ENCODE measurements at places on chromosomes 3 and 15.

DNA sequence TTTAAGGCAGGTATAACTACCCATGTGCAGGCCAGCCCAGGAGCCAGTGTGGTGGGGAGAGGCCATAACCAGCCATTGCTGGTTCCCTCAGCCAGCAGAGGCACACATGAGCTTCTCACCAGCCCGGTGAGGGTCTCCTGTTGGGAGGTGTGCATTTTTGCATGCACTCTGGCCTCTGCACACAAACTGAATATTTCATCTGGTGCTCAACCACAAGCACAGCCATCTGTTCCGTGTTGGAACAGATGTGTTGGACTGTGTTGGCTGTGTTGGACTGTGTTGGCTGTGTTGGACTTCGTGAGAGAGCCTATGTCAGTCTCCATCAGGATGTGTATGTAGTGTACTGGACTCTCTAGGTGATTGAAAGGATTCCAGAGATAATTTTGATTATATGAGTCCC is 67.2 kb downstream of the RPL39L start:
- H3K36me3 ChIP-seq = peaks cover 18% of the 10 kb centered on the region
- no peak overlapping the region for H3K27ac ChIP-seq
- DNase-seq = no peak
- H3K4me3 ChIP-seq = no peak overlapping the region

DNA sequence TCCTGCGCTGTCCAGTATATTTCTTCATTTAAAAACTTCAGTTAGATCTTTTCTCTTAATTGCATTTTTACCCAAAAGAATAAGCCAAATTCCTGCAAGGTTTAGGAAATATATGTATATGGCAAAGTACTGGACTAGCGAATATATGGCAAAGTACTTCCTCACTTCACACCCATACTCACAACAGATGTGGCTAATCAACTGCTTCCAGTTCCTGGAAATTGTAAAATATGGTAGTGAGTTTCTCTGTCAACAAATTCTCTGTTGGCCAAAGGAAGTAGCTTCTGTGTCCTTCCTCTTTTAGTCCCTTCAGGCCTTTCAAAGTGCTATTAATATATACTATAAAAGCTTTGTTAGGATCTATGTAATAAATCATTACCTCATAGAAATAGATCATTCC is 22.0 kb downstream of the GPR15 start:
- no peak for DNase-seq
- H3K27me3 ChIP-seq = no peaks in the 10 kb centered on the region
- H3K4me1 ChIP-seq = no peaks in the 10 kb centered on the region
- H3K36me3 ChIP-seq = no peaks in the 10 kb centered on the region
- H3K27ac ChIP-seq = peak overlapping the region; percentile 50
- H3K4me3 ChIP-seq = no peak overlapping the region

- H3K27ac ChIP-seq = no peak overlapping the region
- no peaks in the 10 kb centered on the region for H3K27me3 ChIP-seq
- H3K4me3 ChIP-seq = no peak overlapping the region
- no peak for DNase-seq
- H3K36me3 ChIP-seq = no peaks in the 10 kb centered on the region
Observed at GRCh38 chr3:54891540-54891897, 36.3 kb downstream of the LRTM1 start.

DNA sequence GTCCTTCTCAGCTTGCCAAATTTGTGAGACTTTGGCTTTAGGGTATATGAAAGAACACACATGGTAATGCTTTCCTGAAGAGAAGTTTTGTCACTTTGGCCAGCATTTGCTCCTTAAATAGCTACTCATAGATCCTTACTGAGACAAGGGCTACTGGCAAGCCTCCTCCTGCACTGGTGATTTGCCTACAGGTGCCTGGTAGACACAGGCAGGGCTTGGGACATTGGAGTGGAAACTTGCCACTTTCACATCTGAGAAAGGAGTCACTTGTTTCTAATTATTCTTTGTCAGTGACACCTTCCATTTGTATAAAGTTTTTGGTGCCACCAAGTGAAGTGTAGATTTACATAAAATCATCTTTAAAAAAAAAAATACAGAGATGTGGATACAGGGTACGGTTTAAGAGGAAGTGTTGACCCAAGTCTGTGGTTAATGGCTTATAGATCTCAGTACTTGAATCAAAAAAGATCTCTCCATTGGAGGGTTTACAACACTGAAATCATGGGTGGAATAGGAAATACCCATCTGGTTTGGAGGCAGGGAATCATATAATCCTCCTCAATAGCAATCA is 132.8 kb upstream of the GADL1 start:
- no peak overlapping the region for H3K4me3 ChIP-seq
- H3K27me3 ChIP-seq = no peaks in the 10 kb centered on the region
- DNase-seq = no peak
- H3K4me1 ChIP-seq = no peaks in the 10 kb centered on the region
- H3K27ac ChIP-seq = no peak overlapping the region

- H3K27me3 ChIP-seq = no peaks in the 10 kb centered on the region
- no peak overlapping the region for H3K4me3 ChIP-seq
- no peaks in the 10 kb centered on the region for H3K4me1 ChIP-seq
Observed at GRCh38 chr15:65638109-65638508, 16.4 kb downstream of the SLC24A1 start.

GRCh38 chr3:107260207-107260606 is 117.0 kb upstream of the CCDC54 start:
- no peak overlapping the region for H3K4me3 ChIP-seq
- H3K27ac ChIP-seq = no peak overlapping the region
- no peaks in the 10 kb centered on the region for H3K36me3 ChIP-seq
- no peaks in the 10 kb centered on the region for H3K4me1 ChIP-seq

- no peak for DNase-seq
- no peak overlapping the region for H3K27ac ChIP-seq
- H3K27me3 ChIP-seq = no peaks in the 10 kb centered on the region
Observed at GRCh38 chr3:45113625-45114050, 32.5 kb downstream of the CDCP1 start.

DNA sequence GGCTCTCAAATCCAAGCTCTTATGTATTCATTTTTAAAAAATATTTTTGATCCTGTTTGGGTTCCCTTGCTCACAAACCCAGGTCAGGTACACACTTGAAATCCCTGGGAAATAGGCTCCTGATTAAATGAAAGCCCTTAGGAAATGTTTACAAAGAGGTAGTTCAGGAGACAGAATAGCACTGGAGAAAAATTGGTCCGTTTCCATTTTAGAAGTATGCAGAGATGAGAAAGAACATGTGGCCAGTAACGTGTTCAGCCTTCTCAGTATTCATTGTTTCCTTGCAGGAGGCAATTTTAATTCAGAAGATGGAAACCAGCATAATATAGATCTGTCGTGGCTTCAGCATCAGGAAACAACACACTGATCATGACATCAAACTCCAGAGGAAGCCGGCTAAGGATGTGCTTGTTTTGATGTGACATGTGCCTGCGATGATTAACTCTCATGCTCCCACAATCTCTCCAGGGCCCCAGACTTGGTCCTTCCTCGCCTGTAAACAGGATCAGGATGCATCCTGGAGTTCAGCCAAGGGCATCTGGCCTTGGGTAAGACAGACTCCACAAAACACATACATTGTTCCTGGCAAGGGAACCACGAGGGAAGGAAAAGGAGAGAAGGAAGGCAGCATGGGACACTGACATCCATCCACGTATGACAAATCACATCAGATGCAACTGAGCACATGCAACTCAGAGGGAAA is 350.5 kb upstream of the THBS1 start:
- H3K27ac ChIP-seq = no peak overlapping the region
- no peaks in the 10 kb centered on the region for H3K36me3 ChIP-seq
- no peak overlapping the region for H3K4me3 ChIP-seq
- no peak for DNase-seq

GRCh38 chr3:16311960-16312451 is 47.0 kb downstream of the OXNAD1 start:
- peak overlapping the region; percentile 72 for H3K27ac ChIP-seq
- H3K36me3 ChIP-seq = peaks cover 5% of the 10 kb centered on the region
- peak; percentile 50 for DNase-seq

DNA sequence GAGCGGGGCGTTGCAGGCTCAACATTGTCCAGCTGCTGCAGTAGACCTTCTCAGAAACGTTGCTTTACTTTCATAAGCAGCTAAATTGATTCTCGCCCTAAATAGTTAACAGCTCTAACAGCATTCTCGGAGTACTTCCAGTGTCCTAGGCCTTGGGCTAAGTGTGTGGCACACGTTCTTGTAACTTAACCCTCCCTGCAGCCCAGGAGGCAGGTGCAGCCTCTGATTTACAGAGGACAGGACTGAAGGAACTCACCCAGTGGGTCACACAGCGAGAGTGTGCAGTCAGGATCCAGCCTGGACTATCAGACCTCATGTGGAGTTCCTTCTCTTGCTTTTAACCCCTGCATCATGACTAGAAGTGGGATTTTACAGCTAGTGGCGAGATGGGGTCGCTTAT is 312.8 kb upstream of the C2CD4B start:
- H3K4me3 ChIP-seq = no peak overlapping the region
- DNase-seq = no peak
- H3K4me1 ChIP-seq = no peaks in the 10 kb centered on the region
- H3K27ac ChIP-seq = no peak overlapping the region
- H3K36me3 ChIP-seq = no peaks in the 10 kb centered on the region
- H3K27me3 ChIP-seq = no peaks in the 10 kb centered on the region

GRCh38 chr15:92942706-92943105 is 42.6 kb downstream of the CHD2 start:
- peaks cover 11% of the 10 kb centered on the region for H3K36me3 ChIP-seq
- H3K27ac ChIP-seq = no peak overlapping the region
- no peak for DNase-seq
- no peak overlapping the region for H3K4me3 ChIP-seq
- H3K27me3 ChIP-seq = no peaks in the 10 kb centered on the region
- H3K4me1 ChIP-seq = no peaks in the 10 kb centered on the region

DNA sequence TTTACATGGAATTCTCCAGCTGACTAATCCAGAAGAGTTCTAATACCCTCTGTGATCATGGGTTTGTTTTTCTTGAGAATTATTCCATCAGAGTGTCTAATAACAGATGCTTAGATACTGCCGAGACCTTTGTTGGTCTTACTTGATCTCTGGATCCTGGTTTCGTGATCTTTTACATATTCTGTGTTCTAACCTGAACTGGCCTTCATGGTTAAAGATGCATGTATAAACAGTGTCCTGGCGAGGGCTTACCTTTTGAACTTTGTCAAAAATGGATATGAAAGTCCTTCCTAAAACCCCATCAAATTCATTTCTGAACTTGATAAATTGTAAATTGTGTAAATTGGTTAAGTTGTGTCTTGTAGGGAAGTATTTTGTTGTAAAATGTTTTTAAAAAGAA is 24.8 kb downstream of the UBE2Q2 start:
- H3K27me3 ChIP-seq = no peaks in the 10 kb centered on the region
- no peak for DNase-seq
- H3K36me3 ChIP-seq = peaks cover 23% of the 10 kb centered on the region
- no peak overlapping the region for H3K4me3 ChIP-seq
- no peak overlapping the region for H3K27ac ChIP-seq

GRCh38 chr15:70494852-70495571 is 268.3 kb downstream of the UACA start:
- no peaks in the 10 kb centered on the region for H3K36me3 ChIP-seq
- no peak for DNase-seq
- peaks cover 61% of the 10 kb centered on the region for H3K4me1 ChIP-seq
- peaks cover 9% of the 10 kb centered on the region for H3K27me3 ChIP-seq
- no peak overlapping the region for H3K27ac ChIP-seq

GRCh38 chr3:31196881-31197364 is 302.5 kb upstream of the GADL1 start:
- no peak overlapping the region for H3K4me3 ChIP-seq
- H3K4me1 ChIP-seq = no peaks in the 10 kb centered on the region
- no peaks in the 10 kb centered on the region for H3K36me3 ChIP-seq

DNA sequence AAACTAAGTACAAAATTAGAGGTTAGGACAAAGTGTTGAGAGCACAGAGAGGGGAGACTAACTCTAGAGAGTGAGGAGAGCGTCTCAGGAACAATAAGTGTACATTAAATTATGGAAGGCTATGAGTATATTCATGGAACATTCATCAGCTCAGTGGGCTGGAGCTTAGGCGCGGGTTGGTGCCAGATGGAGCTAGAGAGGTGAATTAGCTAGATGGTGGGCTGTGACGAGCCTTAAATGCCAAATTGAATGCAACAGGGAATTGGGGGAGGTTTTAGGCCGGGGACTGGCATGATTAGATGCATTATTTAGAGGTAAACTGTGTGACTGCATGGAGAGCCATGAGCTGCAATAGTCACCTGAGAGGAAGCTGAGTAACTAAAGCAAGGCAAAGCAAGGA is 97.1 kb downstream of the TMEM108 start:
- H3K4me1 ChIP-seq = no peaks in the 10 kb centered on the region
- H3K36me3 ChIP-seq = no peaks in the 10 kb centered on the region
- DNase-seq = no peak

GRCh38 chr3:10232137-10232536 is 16.1 kb upstream of the TATDN2 start:
- DNase-seq = no peak
- no peak overlapping the region for H3K27ac ChIP-seq
- peaks cover 4% of the 10 kb centered on the region for H3K36me3 ChIP-seq
- H3K4me3 ChIP-seq = no peak overlapping the region
- H3K27me3 ChIP-seq = no peaks in the 10 kb centered on the region

DNA sequence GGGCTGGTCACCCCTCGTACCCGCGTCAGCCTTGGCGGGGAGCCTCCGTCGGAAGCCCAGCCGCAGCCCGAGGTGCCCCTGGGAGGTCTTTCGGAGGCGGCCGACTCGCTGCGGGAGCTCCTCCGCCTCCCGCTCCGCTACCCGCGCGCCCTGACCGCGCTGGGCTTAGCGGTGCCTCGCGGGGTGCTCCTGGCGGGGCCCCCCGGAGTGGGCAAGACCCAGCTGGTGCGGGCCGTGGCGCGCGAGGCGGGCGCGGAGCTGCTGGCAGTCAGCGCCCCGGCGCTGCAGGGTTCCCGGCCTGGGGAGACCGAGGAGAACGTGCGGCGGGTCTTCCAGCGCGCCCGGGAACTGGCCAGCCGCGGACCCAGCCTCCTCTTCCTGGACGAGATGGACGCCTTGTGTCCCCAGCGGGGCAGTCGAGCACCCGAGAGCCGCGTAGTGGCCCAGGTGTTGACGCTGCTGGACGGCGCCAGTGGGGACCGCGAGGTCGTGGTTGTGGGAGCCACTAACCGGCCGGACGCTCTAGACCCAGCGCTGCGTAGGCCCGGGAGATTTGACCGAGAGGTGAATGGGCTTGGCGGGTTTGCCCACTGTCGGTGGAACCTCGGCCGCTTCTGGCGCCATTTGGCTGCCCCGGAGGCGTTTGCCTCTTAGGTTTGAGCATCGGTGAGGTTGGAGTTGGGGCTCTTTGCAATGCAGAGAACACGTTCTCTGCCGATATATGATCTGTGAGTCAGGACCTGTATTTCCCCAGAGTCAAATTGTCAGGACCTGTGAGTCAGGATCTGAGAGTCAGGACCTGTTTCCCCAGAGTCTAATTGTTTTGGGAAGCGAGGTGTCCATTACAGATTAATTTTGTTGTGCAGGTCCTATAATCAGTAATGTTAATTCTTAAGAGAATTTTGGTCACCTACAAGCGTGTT is 24.9 kb upstream of the GATM start:
- H3K36me3 ChIP-seq = peaks cover 25% of the 10 kb centered on the region
- H3K4me1 ChIP-seq = peaks cover 16% of the 10 kb centered on the region
- DNase-seq = peak; percentile 3
- no peak overlapping the region for H3K27ac ChIP-seq
- no peaks in the 10 kb centered on the region for H3K27me3 ChIP-seq

- H3K27me3 ChIP-seq = no peaks in the 10 kb centered on the region
- peaks cover 19% of the 10 kb centered on the region for H3K4me1 ChIP-seq
- H3K27ac ChIP-seq = peak overlapping the region; percentile 86
- H3K36me3 ChIP-seq = no peaks in the 10 kb centered on the region
Observed at GRCh38 chr3:49469037-49469935, 781 bp upstream of the DAG1 start.

Data from T-cell (primary cell).